Pulmonary artery endothelial cell (primary cell): ENCODE measurements at places on chromosomes 4 and X. TPM values are rescaled to one million over a fixed set of nuclear protein-coding genes. Genes with fewer than 3 reads are reported as not detected.

The CXCR3 gene
- not detected in 2 replicates for total RNA-seq

The MEPE gene
- not detected in 2 replicates for total RNA-seq

- DNase-seq: no peak
These were observed 35.9 kb upstream of the GRPEL1 start for GRCh38 chr4:7103607-7104365.

- no peak for DNase-seq
These were observed 30.2 kb downstream of the EDNRA start for GRCh38 chr4:147510962-147511668.

The CBR4 gene
- 17.1 and 19.2 TPM in 2 replicates for total RNA-seq

The TIMM8A gene
- 4.8 and 5.7 TPM in 2 replicates for total RNA-seq

- no peak for DNase-seq
These were observed 19.5 kb downstream of the ZNF518B start for GRCh38 chr4:10437735-10438134.

DNA sequence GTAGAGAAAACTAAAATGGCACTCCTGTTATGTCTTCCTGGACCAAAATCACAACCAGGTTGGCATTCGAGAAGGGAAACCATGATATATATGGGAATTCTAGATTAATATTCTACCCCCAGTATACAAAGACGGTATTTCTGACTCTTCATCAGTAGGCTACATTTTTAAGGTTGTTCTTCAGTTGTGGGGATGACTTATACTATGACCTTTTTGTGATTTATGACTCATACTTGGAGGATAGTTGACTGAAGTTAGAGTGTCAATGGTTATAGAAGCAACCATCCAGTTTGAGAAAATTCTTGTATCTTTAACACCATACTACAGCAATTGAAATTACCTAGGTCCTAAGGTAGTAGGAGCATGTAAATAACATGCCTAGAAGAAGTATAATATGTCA, 49.8 kb upstream of the CYSLTR1 start:
- no peak for DNase-seq

The P2RY4 gene
- total RNA-seq: not detected in 2 replicates

- DNase-seq: no peak
These were observed 9.8 kb upstream of the SLC2A9 start for GRCh38 chr4:10030972-10031667.

DNA sequence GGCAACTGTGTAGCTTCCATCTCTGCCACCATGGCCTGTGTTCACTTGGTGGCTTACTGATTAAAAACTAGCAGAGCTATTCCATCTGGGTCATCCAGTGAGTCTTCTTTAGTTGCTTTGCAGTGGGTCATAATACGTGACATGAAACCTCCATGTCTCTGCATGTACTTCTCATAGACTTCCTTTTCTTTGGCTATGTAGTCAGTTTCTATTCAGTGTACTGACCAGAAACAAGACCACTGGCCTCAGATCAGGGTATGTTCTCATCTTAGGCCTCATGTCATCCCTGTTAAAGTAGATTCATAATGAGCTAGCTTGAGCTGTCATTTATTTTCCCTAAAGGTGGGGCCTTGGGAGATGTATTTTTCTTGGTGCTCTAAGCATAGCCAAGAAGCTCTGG, 195.2 kb downstream of the CCNG2 start:
- no peak for DNase-seq

- no peak for DNase-seq
These were observed 21.7 kb downstream of the LETM1 start for GRCh38 chr4:1834047-1834775.

The TNIP3 gene
- total RNA-seq: 0.20 and 1.2 TPM in 2 replicates

GRCh38 chr4:115332078-115332477, 218.7 kb upstream of the NDST4 start:
- DNase-seq: no peak
